Stimulated activated naive CD8-positive, alpha-beta T cell treated with anti-CD3 and anti-CD28 coated beads, Interleukin-15, amount 100 ng/mL, for 72 hours (primary cell): ENCODE measurements at places on chromosomes 2 and 18.

DNA sequence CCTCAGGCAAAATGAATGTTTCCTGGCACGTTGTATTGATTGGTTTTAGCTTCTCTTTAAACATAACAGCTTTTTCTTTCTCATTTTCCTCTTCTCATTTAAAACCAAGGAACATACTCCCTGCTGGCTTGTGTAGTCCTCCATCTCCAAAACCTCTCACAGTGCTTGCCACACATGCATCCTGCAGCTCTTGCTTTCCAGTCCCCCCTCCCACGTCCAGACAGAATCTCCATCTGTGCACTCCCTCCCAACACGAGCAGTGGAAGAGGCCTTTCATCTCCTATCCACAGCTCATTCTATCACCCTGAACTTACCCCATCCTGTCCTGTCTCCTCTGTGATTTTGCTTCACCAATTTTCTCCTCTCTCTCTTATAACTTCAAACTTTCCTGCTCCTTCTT lies 99.6 kb upstream of the THSD7B start:
- no peak for DNase-seq

DNA sequence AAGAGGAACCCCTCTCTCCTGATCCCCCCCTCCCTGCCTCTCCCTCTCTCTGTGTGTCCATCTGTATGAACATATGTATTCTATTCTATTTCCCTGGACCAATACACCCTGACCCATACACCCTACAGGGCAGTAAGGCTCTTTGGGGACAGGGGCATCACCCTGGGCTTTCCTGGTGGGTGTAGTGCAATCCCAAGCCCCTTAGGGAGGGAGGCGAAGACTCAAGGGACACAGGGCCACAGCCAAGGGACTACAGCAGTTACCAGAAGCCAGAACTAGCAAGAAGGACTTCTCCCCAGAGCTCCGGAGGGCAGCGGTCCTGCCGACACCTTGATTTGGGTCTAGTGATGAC lies 214.2 kb upstream of the RAB6C start:
- no peak for DNase-seq

DNA sequence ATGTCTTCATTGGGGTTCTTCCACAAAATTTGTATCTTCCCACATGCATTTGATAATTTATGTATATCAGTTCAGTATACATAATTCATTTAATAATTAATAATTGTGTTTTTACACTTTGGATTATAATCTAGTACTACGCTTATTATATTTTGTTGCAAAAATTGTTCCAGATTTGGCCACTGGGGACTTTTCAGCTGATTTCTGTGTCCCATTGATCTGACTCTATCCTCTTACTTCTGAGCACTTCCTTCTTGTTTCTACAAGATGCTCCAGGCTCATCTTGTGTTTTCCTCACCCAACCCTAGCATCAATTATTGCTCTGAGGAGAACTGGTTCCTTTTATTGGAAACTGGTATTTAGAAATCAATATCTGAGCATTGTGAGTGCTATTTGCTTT lies 215.3 kb upstream of the CDH19 start:
- DNase-seq: no peak

- no peak for DNase-seq
Observed at GRCh38 chr2:72023678-72024390, 123.8 kb downstream of the CYP26B1 start.

DNA sequence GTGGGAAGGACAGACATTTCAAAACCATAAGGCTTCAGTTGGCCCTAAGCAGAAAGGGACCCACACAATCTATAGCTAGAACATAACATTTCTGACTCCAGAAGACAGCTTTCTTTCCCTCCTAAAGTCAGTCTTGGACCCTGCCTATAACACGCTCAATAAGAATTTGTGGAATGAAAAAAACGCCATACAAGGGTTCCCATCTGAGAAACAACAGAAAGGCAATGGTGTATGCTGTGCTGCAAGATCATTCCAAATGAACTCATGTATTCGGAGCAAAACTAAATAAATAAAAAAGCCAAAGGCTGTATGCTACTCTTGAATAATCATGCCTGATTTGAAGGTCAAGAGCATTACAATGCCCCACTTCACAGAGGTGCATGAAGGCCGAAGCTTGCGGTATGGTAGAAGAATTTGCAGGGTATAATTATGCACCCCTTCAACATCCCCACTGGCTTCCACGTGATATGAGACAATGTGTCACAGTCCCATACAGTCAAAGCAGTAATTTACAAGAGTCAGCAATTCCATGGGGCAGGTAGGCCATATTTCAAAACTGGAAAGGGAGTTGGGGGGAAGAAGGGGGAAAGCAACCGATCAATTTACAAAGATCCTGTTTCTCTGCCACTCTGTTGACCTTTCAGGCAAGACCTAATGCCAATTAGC lies 61.4 kb upstream of the SLC14A2 start:
- DNase-seq: no peak
